ENCODE measurements at places on chromosomes 2 and 18.
A peak's percentile ranks its signal among the peaks of the same experiment; 100 is the strongest.

DNA sequence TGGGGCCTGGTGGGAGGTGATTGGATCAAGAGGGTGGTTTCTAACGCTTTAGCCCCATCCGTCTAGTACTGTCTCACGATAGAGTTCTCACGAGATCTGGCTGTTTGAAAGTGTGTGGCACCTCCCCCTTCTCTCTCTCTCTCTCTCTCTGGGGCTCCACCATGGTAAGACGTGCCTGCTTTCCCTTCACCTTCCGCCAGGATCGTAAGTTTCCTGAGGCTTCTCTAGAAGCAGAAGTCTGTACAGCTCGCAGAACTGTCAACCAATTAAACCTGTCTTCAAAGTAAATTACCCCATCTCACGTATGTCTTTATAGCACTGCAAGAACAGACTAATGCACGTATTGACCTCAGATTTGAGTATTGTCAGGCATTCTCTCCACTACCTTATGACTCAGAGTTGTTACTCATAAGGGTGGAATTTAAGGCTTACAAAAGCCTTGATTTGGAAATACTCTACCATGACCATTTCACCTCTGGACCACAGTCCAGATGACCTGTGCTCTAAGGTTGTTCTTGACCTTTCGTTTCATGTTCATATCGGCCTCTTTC is 99.5 kb upstream of the AGAP1 start:
- DNase-seq = no peak

DNA sequence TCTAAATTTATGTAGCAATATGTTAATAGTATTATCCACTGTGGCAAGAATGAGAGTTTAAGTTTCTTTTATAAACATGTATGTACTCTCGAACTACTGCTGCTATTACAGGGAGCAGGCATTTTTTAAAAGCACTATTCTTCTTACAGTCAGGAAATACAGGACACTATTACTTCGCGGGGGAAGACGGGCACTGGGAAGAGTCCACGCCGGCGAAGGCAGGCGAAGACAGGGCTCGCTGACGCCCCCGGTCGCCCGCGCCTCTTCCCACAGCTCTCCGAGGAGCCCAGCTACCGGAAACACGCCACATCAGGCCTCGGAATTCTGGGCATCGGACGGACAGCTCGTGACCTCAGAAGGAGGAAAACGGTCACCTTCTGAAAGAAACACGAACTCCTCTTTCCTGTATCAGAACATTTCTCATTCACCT is 90.2 kb downstream of the FAM161A start:
- DNase-seq = peak; percentile 81

- no peak for DNase-seq
Measured at GRCh38 chr2:201228271-201228911, 31.9 kb upstream of the CASP8 start.

DNA sequence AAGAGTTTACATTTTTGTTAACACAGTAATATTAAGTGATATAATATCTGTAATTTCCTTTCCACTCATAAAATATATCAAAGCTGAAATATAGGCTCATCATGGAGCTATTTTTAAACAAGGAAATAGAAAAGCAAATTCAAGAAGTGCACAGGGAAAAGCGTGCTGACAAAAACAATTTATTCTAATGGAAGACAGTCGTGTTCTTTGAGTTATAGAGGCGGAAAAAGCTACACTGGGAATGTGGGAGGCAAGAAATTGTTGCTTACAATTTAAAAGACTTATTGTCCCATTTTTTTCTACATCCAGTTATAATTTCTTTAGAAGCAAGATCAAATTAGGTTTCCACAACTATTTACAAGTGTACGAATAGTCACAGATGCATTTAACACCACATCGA is 3.2 kb upstream of the TTN start:
- no peak for DNase-seq

DNA sequence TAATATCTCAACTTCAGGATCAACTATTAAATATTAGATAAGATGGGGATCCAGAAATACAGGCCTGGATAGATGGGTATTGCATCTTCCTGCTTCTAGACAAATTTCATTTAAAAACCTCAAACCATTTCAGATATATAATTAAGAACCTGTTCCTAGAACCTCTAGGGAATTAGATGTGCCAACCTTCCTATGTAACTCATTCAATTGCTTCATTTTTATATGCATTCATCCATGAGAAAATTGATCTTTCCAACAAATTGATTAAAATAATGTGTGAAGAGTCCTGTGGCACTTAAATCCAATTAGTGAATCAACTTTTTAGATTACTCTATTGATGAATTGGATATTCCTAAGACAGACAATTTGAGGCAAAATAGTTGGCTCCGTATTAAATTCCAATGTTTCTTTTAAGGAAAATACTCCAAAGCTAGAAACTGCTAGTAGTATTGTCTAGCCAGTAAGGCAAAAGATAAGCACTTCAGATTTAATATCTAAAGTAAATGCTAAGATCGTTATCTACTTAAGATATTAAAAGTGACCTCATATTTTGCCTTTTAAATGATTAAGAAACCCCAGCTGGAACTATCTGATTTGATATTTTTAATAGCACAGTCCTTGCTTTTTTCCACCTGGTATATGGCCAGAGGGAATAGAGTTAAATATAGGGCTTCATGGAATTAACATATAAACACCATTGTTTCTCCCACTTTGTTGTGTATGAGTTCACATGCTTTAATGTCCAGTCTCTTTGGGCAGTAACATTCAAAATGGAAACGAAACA is 35.8 kb downstream of the DARS1 start:
- DNase-seq = no peak

DNA sequence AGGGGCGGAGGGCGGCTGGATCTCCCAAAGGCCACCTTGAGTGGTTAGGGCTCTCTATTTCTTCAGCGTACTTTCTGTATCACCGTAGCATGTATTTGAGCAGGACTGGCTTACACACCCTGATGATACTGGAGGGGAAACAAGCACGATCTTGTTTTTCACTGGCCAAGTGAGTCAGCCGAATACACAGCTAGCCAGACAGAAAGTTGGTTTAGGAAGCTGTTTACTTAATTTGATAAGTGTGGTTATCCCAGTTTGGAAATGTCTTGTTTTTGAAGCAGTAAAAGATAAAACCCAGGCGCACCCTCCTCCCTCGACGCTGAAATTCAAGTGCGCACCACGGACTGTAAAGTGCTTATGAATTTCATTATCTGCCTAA is 582 bp downstream of the RIOK3 start:
- DNase-seq = peak; percentile 32

GRCh38 chr2:19009510-19009909 is 348.9 kb downstream of the OSR1 start:
- no peak for DNase-seq

DNA sequence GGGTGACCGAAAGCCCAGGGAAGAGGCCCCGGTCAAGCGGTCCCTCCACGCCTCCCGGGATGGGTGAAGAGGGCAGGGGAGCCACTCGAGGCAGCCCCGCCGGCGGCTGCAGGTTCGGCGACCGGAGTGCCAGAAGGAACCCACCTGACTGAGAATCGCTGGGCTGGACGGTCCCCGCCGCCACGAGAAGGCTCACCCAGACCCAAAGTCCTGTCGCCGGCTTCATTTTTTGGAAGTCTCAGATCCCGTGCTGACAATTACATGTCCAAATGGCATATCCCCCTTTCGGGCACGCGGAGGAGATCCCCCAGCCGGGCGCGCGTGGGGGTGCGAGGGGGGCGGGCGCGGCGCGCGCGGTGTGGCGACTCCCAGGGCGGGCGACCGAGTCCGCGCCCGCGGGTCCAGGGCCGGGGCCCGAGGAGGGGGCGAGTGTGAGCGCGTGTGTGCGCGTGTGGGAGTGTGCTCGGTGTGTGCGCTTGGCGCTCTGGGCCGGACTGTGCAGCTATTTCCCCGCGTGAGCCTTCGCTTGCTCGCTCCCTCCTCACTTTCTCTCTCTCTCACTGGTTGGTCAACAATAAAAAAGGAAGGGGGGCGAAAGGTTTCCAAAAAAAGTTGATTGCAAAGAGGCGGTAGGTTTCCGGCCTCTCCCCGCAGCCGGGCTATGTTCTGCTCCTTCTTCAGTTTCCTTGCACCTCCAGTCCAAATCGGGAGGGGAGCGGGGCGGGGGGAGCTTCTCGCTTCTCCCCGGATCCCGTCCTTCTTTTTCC is at the start of gene ERBB4:
Gene ERBB4, minus strand, starts transcription at position 498 of the 767 bp plus-strand sequence. Its CDS starts 272 bp downstream, at position 226.
- DNase-seq = no peak

DNA sequence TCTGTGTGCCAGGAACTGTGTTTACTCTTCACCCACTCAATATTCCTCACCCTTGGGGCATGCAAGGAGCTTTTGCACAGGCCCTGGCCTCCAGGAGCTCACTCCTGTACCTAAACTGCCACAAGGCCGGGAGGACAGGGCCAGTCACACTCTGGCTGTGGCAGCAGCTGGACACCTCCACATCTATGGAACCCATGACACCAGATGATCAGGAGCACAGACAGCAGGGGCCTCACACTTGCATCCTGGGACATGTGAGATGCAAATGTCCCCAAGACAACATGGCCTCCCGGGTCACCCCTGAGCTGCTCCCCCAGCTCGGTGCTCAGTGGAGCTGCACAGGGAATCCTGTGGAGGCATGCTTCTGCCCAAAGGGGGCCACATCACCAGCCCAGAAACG is 61.8 kb upstream of the SLC66A3 start:
- DNase-seq = no peak

Data from NCI-H1105 treated with DMSO at 0.1 percent for 48 hours (cell line).